ENCODE measurements at places on chromosomes 7 and 10. TPM values are rescaled to one million over a fixed set of nuclear protein-coding genes. Genes with fewer than 3 reads are reported as not detected.
A peak's percentile ranks its signal among the peaks of the same experiment; 100 is the strongest.

DNA sequence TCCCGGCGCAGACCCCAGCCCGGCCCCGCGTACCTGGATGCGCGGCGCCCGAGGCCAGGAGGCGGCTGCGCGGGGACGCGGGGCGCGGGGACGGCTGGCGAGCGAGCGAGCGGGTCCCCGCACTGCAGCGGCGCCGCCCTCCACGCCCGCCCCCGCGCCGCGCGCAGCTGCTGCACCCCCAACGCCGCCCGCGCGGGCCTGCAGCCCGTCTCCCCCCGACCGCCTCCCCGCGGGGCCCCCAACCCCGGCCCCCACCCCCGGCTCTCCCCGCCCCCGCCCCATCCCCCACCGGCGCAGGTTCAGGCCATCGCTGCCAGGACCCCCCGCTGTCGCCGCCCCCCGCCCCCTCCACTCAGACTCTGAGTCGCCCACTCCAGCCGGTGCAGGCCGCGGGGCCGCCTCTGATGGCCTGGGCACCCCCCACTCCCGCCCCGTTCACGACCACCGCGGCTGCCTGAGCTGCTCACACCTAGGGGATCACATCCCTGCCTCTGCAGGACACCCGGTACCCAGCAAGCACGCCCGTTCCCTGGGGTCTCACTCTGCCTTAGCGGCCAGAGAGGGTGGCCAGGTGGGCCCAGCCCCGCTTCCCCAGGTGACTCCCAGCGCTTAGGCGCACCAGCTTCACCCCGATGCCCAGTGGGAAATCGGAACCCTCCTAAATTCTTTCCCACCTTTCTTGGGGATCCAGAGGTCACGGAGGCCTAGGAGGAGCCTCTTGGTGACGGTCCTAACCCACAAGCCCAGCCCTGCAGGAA, 13.9 kb upstream of the DNAAF5 start:
- H3K4me1 ChIP-seq = peaks cover 13% of the 10 kb centered on the region
- H3K36me3 ChIP-seq = no peaks in the 10 kb centered on the region
- peak overlapping the region; percentile 73 for H3K4me3 ChIP-seq
- H3K27me3 ChIP-seq = peaks cover 3% of the 10 kb centered on the region

- no peaks in the 10 kb centered on the region for H3K27me3 ChIP-seq
- no peak overlapping the region for H3K4me3 ChIP-seq
- H3K36me3 ChIP-seq = no peaks in the 10 kb centered on the region
Observed at GRCh38 chr10:133383551-133383950, 4.5 kb downstream of the PAOX start.

DNA sequence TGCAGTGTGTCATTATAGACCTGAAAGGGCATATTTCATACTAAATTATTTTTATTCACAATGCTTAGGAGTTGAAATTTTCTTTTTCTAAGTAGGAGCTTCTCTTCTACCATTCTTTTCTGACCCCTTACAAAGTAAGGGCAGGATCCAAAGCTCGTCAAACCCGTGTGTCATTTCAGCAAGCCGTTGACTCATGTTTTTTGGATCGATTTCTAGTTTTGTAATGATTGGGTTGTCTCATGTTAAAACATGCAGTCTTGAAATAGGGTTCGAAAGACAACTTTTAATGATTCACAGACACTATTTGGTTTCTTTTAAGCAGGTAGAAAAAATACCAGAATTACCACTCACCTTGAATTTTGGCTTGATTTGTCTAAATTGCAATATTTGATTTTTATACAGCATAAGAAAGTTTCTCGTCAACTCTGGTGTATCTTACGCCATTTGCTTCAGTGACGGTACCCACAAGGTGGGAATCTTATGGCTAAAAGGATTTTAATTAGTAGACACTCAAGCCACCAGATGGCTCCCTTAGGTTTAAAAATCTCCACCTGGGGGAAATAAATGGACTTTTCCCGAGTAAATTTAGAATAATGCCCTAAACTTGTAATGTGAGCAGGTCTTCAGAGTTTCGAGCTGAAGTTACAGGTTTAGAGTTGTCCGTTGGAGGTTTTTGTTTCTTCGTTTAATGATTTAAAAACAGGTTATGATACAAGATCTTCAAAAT, 283.4 kb downstream of the CCDC3 start:
- no peaks in the 10 kb centered on the region for H3K27me3 ChIP-seq
- peaks cover 24% of the 10 kb centered on the region for H3K4me1 ChIP-seq
- no peak for DNase-seq
- no peak overlapping the region for H3K4me3 ChIP-seq
- H3K36me3 ChIP-seq = no peaks in the 10 kb centered on the region

The LIPA gene
- 12.8 TPM for total RNA-seq

GRCh38 chr10:70662362-70663220, 9.7 kb upstream of the ADAMTS14 start:
- DNase-seq = no peak
- H3K27me3 ChIP-seq = no peaks in the 10 kb centered on the region
- no peak overlapping the region for H3K27ac ChIP-seq
- H3K36me3 ChIP-seq = no peaks in the 10 kb centered on the region
- peaks cover 8% of the 10 kb centered on the region for H3K4me1 ChIP-seq

DNA sequence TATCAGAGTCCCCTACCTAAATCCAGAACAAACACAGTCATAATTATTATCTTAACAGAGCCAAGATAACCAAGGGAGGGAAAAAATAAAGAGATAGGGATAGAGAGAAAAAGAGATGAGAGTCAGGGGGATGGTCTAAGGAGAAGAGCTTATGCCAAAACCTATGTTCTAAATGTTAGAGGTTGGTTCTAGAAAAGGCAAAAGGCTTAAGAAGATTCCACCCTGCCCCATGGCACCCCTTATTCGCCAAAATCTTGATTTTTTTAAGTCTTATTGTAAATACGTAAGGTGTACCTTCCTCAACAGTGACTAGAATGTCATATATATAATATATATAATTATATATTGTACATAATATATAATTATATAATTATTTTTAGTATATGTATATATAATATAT, 29.6 kb upstream of the CTNNA3 start:
- H3K36me3 ChIP-seq = no peaks in the 10 kb centered on the region
- H3K27me3 ChIP-seq = no peaks in the 10 kb centered on the region
- no peak overlapping the region for H3K4me3 ChIP-seq
- H3K27ac ChIP-seq = no peak overlapping the region

DNA sequence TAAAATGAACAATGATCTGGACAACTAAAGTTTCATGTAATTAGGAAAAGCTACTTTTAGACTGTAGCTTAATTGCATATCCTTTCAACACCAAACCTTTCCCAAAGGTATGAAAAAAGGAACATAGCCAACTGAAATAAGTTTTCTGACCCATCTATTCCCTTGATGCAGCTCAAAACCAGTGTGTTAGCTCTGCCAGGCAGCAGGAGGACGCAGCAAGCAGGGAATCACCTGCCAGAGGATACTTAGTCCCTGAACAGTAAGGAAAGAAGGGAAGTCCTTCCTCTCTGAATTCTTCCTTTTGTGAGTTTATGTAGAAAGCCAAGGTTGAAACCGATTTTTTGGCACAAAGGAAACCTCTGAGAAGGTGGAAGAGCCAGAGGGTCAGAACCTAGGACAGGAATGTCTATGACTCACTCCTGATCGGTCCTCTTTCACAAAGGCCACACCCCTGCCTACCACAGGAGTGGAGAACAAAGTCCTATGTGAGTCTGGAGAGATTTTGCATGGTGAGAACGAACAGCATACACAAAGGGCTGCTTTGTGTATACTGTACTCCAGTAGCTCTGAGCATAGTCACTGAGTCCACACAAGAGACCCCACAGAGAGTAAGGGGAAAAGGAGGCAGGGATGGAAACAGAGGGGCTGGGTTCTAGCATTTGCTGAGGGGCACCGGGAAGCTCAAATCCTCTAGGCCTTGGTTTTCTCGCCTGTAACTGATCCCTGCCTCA, 68.8 kb upstream of the GSDME start:
- H3K4me3 ChIP-seq = no peak overlapping the region
- H3K4me1 ChIP-seq = peaks cover 56% of the 10 kb centered on the region
- DNase-seq = no peak
- peak overlapping the region; percentile 11 for H3K27ac ChIP-seq
- no peaks in the 10 kb centered on the region for H3K36me3 ChIP-seq

GRCh38 chr10:3783682-3784432, 1.2 kb downstream of the KLF6 start:
- peak overlapping the region; percentile 99 for H3K27ac ChIP-seq
- no peaks in the 10 kb centered on the region for H3K27me3 ChIP-seq
- H3K4me3 ChIP-seq = peak overlapping the region; percentile 87
- H3K4me1 ChIP-seq = peaks cover 73% of the 10 kb centered on the region
- peak; percentile 80 for DNase-seq
- H3K36me3 ChIP-seq = peaks cover 31% of the 10 kb centered on the region

- H3K4me3 ChIP-seq = no peak overlapping the region
- no peaks in the 10 kb centered on the region for H3K36me3 ChIP-seq
- DNase-seq = peak; percentile 25
Observed at GRCh38 chr7:129958643-129959470, 6.1 kb upstream of the UBE2H start.

GRCh38 chr7:106681815-106682495, 21.0 kb upstream of the CCDC71L start:
- no peaks in the 10 kb centered on the region for H3K4me1 ChIP-seq
- H3K36me3 ChIP-seq = no peaks in the 10 kb centered on the region
- H3K4me3 ChIP-seq = no peak overlapping the region
- H3K27ac ChIP-seq = no peak overlapping the region
- DNase-seq = no peak
- no peaks in the 10 kb centered on the region for H3K27me3 ChIP-seq

- H3K36me3 ChIP-seq = no peaks in the 10 kb centered on the region
- no peak for DNase-seq
- no peak overlapping the region for H3K4me3 ChIP-seq
- H3K27ac ChIP-seq = no peak overlapping the region
Observed at GRCh38 chr10:13053794-13054462, 46.0 kb upstream of the OPTN start.

DNA sequence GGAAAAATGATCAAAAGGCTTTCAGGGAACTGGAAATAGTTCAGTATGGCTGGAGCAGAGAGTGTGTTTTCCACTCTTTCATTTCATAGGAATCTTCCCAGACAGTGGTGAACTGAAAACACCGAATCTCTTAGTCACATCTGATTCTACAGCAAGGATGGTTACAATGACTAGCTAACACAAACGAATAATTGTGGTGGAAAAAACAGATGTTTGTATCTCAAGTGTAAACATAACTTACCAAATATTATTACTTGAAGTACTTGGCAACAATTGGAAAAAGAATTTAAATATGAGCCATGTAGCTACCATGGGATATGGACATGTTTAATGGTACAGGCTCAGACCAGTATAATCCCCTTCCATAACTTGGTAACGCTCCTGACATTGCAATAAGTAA, 21.1 kb upstream of the BPGM start:
- H3K4me3 ChIP-seq = no peak overlapping the region
- H3K4me1 ChIP-seq = no peaks in the 10 kb centered on the region
- H3K27me3 ChIP-seq = peaks cover 44% of the 10 kb centered on the region
- no peaks in the 10 kb centered on the region for H3K36me3 ChIP-seq
- DNase-seq = no peak

DNA sequence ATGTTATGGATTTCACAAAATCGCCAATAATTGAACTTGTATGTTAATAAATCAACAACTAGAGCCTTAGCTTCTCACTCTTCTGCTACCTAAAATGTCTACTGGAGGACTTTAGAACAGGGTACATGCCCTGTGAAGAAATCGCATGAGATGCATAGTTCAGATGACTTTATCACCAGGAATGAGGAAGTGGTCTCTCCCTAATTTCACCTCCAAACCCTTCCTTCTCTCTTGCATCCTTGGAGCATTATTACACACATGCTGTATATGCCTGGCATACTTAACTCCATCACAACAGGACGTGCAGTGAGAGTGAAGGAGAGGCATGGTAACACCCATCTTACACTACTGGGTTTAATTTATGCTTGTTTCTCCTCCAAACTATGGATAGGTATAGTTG, 27.8 kb downstream of the RHEB start:
- no peak overlapping the region for H3K4me3 ChIP-seq
- peaks cover 81% of the 10 kb centered on the region for H3K4me1 ChIP-seq
- no peak for DNase-seq
- H3K36me3 ChIP-seq = peaks cover 27% of the 10 kb centered on the region

GRCh38 chr7:42527004-42527403, 290.0 kb upstream of the GLI3 start:
- H3K27me3 ChIP-seq = peaks cover 15% of the 10 kb centered on the region
- no peak for DNase-seq
- H3K4me3 ChIP-seq = no peak overlapping the region
- no peaks in the 10 kb centered on the region for H3K36me3 ChIP-seq

DNA sequence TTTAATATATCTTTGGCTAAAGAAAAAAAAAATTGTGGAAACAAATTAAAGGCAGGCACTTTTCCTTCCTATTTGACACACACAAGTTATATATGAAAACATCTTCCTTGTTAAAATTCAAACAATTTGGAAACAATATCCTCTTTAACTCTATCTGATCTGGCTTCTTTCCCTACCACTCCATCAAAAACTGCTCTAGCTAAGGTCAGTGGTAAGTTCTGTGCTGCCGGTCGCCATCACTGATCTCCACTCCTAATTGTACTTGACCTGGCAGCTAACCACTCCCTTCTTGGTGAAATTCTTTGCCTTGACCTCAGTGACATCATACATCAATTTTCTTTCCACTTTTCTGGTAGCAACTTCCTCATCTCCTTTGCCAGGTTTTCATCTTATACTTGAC, 47.9 kb upstream of the MRLN start:
- no peak overlapping the region for H3K4me3 ChIP-seq
- H3K27ac ChIP-seq = no peak overlapping the region
- DNase-seq = no peak
- H3K4me1 ChIP-seq = peaks cover 6% of the 10 kb centered on the region
- H3K27me3 ChIP-seq = no peaks in the 10 kb centered on the region

All from left ventricle myocardium inferior (tissue), 1 donor.